ENCODE measurements at places on chromosomes 3 and 15.

DNA sequence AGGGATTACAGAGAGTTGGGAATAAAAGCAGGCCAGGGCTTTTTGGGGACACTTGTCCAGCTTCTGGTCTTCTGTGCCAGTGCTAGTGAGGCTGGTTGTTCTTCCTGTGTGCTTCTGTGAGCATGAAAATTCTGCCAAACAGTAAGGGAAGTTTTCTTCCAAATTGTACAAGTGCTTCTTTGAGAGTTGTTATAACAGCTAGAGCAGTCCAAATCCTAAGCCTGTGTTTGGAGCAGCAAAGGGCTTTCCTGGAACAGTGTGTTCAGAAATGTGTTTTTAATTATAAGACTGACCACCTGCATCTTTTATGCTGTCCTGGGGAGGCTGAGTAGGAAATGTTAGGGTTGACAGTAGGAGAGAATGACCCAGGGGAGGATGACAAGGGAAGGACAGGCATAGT is 223.0 kb upstream of the P2RY1 start:
- no peak for DNase-seq

DNA sequence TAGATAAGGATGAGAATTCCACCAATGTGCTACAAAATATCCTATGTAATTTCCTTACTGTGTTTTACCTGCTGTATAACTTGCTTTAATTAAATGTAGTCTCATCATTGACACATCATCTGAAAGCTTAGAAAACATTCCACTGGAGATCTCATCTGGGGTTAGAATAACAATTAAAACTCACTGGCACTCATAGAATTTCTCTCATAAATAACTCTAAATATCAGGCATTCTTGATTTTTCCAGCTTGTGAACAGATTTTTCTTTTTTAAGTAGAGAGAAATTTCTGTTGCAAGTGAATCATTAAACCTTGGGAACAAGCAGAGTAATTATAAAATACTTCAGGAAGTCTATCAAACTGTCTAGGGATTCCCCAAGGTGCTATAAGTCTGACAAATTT is 843.8 kb downstream of the NAALADL2 start:
- no peak for DNase-seq

- no peak for DNase-seq
Measured at GRCh38 chr15:67862750-67863441, 23.1 kb upstream of the RNU6-1 start.

DNA sequence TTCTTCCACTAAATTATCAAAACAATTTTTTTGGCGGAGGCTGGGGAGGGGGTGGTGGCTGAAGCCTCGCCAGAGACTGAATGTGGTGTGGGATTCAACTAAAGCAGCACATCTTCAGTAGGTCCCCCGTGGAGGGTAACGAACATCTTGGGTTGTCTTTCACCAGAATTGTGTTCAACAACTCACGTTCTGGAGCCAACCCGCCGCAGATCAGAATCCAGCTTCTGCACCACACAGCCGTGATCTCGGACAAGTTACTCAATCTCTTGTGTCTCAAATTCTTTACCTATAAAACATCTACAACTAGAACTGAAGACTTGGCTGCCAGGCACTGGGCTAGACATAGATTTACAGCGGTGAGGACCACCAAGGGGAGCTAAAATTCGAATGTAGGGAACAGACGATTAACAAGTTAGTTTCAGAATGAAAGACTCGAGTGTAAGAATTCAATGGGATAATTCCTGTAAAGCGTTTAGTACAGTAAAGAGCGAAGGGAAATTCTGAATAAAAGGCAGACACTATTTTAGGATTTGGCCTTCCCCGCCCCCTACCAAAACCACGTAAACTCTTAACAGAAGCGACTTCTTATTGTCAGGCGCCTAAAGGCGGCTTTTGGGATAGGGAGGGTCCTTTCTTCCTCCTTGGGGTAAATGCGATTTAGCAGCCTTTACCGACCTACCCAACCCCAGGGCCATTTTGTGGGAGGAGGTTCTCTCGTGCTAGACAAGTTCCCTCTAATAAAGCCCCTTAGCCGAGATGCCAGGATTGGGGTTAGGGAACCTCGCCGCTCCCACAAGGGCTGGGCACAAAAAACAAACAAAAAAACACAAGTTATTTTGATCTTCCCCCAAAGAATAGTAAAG is 697 bp upstream of the RAB5A start:
- no peak for DNase-seq

DNA sequence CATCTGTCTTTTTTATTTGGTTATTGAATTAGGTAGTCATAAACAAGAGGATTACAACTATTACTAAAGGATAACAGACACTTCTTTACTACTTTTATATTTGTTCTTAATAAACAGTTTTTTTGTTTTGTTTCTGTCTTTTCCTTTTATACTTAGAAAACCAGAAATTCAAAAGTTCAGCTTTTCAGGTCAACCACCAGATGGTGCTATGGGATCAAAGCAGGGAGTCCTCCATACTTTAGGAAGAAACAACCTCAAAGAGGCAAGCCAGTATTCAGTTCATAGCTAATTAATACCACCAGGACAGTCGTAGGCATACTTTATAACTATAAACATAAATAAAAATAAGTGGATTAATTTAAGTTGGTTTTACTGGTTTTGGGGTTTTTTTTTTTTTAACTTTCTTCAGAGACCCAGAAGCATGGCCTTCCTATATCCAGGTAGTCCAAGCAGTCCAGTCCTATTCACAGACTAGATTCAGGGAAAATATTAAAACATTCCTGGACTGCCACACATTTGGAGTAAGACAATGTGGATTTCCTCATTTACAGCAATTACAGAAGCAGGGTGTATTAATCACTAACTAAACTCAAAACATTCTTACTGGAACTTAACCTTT is 16.0 kb upstream of the EID1 start:
- no peak for DNase-seq

GRCh38 chr3:150278843-150279381 is 129.2 kb upstream of the TSC22D2 start:
- no peak for DNase-seq

DNA sequence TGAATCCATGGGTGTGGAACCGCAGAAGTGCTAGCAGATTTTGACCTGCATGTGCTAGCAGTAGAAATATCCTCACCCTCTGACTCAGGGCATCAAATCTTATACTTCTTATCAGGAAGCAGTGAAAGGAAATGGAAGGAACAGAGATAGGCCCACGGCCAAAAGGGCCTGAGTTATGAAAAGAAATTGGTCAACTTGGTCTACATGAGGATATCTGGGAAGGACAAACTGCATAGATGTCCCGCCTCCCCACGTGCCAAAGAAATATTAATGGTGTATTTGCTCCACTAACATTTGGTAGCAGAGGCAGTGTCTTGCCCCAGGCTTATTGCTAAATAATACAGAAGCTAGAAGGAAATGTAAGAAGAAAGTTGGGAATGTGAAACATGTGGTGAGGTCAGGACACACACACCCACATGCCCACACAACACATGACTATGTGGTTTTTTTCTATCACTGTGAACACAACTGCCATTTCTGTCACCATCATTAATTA is 93.6 kb upstream of the COL8A1 start:
- DNase-seq, result no peak

GRCh38 chr3:169173231-169173630 is 490.3 kb downstream of the MECOM start:
- DNase-seq, result no peak

- DNase-seq, result no peak
Measured at GRCh38 chr3:140552898-140553297, 125.0 kb upstream of the TRIM42 start.

DNA sequence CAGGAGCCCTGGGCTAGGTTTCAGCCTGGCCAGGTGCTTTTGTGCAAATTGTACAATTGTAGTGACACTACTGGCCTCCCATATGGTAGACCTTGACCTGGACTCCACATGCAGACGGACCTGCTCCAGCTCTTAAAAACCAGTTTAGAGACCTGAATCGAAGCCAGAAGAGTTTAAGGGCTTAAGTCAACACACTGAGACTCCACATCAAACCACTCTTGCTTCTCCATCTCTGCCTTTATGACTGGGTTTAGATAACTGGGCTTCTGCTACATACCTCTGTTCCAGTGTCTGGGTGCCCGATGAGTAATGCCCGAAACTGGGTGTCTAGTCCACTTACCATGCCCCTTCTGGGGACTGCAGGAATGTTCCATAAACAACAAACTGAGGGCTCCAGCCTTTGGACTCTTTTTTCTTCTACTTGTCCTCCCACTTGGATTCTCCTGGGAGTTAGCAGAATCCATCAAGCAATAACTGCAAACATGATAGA is 32.8 kb downstream of the TMEM212 start:
- no peak for DNase-seq

- DNase-seq, result no peak
Measured at GRCh38 chr15:35115155-35115725, 30.1 kb upstream of the NANOGP8 start.

- DNase-seq, result no peak
Measured at GRCh38 chr15:95718441-95718840, 612.1 kb upstream of the NR2F2 start.

DNA sequence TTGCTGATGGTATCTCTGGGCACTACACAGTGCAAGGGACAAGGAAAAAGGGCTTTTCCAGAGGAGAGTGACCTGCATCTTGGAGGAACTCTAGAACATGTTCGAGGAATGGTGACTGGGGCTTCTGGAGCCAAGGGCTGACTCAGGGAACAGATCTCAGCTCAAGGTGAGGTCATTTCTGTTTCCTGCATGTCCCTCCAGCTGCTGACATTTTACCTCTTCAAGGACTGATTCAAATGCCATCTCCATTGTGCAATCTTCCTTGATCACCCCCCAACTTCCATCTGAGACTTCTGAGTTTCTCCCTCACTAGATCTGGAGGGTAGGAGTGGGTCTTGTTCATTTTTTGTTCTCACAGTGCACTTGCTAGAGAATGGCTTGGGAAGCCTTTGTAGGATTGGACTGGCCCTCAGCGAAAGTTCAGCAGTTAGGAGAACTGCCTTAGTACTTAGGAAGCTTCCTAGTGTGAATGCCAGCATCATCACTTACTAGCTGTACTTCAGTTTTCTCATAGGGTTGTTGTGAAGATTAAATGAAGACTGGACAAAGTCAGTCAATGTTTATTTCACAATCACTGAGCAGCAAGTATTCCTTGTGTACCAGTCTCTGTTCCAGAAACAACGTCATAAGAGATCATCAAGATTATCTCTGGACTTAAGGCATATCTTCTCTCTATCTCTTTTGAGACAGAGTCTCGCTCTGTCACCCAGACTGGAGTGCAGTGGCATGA is 2.6 kb upstream of the IDH3A start:
- no peak for DNase-seq

DNA sequence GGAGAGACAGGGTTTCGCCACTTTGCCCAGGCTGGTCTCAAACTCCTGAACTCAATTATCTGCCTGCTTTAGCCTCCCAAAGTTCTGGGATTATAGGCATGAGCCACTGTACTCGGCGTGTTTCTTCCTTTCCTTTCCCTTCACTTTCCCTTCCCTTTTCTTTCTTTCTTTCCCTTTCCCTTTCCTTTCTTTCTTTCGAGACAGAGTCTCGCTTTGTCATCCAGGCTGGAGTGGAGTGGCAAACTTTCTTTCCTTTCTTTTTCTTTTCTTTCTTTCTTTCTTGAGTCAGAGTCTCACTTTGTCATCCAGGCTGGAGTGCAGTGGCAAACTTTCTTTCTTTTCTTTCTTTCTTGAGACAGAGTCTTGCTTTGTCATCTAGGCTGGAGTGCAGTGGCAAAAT is 17.4 kb upstream of the LDHAL6B start:
- DNase-seq, result no peak

GRCh38 chr3:191762323-191762960 is 301.5 kb downstream of the PYDC2 start:
- no peak for DNase-seq

GRCh38 chr3:159619341-159619885 is 369.2 kb upstream of the IL12A start:
- no peak for DNase-seq

GRCh38 chr15:88974392-88974791 is 61.2 kb upstream of the MFGE8 start:
- DNase-seq, result no peak

- no peak for DNase-seq
Measured at GRCh38 chr3:47852604-47853602, 50.0 kb downstream of the DHX30 start.

DNA sequence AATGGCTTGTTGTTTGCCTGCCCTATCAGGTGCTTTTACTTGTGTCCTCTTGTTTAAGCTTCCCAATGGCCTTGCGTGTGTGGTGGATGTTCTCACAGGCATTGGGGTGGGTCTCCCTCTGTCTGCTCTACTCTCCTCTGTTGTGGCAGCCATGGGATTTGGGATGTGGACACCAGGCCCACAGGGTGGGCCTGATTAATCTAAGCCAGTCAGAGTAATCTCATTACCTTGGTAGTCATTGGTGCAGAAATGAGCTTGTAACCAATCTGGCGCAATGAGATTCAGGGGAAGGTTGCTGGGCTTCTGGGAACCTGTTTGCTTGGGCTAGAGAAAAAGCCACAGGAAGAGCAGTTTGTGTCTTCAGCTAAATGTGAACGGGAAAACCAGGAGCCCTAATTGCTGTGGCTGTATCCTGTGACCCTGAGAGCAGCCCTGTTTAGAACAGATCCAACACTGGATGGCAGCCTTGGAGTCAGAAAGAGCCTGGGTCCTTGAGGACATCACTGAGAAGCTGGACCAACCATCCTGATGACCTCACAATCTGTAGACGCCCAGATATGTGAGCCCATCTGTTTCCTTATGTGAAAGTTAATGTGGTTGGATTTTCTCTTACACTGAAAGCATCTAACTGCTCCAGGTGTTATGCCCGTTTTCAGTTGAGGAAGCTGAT is 157.3 kb upstream of the UBE2E1 start:
- no peak for DNase-seq

GRCh38 chr3:15654127-15654526 is 52.6 kb downstream of the BTD start:
- DNase-seq, result no peak

- no peak for DNase-seq
Measured at GRCh38 chr3:134312873-134313846, 61.1 kb downstream of the AMOTL2 start.

DNA sequence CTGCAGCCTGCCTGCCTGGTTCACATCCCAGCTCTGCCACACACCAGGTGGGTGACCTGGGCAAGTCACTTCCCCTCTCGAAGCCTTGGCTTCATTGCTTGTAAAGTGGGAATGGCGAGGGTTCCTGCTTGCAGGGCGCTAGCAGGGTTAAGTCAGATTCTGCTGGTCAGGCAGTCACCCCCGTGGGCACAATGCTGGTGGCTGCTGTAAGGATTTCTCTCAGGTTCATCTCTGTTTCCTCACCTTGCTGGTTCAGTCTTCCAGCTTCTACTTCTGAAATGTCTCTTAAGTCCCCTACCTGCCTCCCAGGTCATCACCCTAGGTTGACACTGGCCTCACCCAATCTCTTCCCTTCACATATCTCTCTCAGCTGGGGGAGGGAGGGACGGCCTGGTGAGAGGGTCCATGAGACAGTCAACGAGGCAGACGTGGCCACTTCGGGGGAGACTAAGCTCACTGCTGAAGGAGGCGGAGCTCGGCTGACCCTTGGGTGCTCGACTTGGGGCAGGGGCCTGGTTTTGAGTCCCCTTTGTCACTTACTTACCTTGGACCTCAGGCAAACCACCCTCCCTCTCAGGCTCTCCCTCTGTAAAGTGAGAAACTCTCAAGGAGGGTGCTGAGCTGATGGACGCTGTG is 11.5 kb downstream of the CTSH start:
- DNase-seq, result no peak

DNA sequence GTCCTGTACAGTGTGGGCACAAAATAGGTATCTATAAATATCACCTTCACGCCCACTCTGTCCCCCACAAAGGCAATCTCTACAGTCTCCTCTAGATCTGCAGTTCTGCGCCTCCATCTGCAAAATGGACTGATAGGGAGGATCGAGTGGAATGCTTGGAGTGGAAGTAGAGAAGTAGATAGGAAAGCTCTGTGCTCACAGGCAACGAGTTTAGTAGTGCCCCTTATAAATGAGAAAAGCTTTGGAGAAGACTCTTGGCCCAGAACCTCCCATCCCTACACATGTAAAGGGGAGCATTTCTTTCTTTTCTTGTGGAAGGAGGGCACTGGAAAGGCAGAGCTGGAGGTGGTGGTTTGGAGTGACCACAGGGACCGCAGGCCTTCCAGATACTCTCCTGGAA is 88.5 kb downstream of the ZNF621 start:
- no peak for DNase-seq

Measured in activated naive CD4-positive, alpha-beta T cell treated with anti-CD3 and anti-CD28 coated beads, Interleukin-2, amount 50 U/mL, for 72 hours (primary cell).